Muscle of arm (tissue), 14 donors: ENCODE measurements at places on chromosomes 12 and 14.

GRCh38 chr14:22824711-22825359 is 4.9 kb upstream of the MRPL52 start:
- DNase-seq: no peak

- no peak for DNase-seq
Observed at GRCh38 chr12:56935752-56936151, 1.5 kb upstream of the SDR9C7 start.

DNA sequence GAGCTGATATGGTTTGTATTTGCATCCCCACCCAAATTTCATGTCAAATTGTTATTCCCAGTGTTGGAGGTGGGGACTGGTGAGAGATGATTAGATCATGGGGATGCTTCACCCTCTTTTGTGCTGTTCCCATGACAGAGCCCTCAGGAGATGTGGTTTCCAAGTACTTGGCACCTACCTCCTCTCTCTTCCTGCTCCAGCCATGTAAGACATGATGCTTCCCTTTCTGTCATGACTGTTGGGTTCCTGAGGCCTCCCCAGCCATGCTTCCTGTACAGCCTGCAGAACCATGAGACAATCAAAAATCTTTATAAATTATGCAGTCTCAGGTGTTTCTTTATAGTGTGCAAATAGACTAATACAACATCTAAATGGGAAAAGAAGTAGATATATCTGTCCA is 754.5 kb downstream of the TMEM121 start:
- DNase-seq: no peak

DNA sequence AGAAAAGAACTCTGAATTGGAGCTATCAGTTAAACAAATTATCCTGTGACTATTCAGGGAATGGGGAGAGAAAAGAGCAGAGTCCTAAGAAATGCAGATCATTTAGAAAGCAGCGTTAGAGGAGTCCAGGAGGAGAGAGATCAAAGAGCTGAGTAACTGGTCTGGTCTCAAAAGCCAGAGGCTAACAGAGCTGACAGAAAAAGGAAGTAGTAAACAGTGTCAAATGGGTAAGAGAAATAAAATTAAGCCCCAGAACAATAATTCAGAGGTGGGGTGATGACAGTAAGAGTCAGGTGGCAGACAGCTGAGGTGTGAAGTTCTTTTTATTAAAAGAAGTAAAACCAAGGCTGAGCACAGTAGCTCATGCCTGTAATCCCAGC is 19.3 kb downstream of the GXYLT1 start:
- no peak for DNase-seq

GRCh38 chr14:100278702-100279101 is 27.5 kb downstream of the SLC25A29 start:
- no peak for DNase-seq

- DNase-seq: no peak
Observed at GRCh38 chr12:125187780-125188741, 122.8 kb downstream of the AACS start.

GRCh38 chr12:51784688-51785087 is 63.8 kb downstream of the FIGNL2 start:
- no peak for DNase-seq

GRCh38 chr14:72737560-72737943 is 156.3 kb downstream of the DPF3 start:
- DNase-seq: no peak

DNA sequence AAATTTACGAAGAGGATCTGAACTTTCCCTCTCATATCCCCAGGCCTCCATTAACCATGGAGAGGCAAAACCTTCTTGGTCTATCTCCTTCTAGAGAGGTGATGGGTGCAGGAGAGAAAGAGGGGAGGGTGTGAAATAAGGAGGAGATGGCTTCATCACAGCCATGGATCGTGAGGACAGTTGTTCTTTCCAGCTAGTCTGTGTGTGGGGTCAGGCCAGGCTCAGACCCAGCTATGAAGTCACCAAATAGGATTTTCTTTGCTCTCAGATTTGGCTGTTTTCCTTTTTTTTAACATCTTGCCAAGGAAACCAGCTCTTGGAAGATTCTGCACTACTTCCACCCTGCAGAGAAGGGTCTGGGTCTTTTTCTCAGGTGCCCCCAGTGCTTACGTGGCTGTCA is 64.9 kb upstream of the FAM181A start:
- DNase-seq: no peak

- peak; percentile 17 for DNase-seq
Observed at GRCh38 chr12:30570211-30570890, 125.3 kb downstream of the IPO8 start.

- no peak for DNase-seq
Observed at GRCh38 chr12:96136725-96137378, 57.3 kb upstream of the ELK3 start.

DNA sequence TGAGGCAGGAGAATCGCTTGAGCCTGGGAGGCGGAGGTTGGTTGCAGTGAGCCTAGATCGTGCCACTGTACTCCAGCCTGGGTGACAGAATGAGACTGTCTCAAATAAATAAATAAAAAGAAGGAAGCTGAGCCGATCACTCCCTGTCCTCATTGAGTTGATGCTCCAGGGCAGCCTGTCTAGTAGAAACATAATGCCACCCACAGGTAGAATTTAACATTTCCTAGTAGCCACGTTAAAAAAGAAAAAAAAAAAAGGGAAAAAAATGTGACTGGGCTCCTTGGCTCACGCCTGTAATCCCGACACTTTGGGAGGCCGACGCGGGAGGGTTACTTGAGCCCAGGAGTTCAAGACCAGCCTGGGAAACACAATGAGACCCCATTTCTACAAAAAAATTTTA is 135.7 kb downstream of the SCARB1 start:
- DNase-seq: no peak

DNA sequence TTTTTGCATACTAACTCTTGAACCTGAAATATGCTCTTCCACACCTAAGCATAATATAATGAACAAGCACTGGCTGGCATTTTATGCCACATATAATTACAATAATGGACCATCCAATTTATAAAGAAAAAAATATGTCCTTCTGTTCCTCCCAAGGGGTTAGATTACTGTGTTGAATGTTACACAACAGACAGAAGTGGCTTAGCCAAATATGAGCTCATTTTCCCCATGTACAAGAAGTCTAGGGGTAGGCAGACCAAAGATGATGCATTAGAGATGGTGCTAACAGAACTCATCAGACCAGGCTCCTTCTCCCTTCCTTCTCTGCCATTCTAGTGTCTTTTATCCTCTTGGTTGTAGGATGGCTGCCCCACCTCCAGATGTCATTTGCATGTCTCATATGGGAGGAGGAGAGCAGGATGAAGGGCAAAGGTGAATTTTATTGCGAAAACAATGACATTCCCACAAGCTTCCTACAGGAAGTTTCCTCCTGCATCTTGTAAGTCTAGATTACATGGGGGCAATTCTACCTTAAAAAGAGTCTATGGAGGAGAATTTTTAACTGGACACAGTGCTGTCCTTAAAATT is 43.9 kb upstream of the SLC2A13 start:
- no peak for DNase-seq

DNA sequence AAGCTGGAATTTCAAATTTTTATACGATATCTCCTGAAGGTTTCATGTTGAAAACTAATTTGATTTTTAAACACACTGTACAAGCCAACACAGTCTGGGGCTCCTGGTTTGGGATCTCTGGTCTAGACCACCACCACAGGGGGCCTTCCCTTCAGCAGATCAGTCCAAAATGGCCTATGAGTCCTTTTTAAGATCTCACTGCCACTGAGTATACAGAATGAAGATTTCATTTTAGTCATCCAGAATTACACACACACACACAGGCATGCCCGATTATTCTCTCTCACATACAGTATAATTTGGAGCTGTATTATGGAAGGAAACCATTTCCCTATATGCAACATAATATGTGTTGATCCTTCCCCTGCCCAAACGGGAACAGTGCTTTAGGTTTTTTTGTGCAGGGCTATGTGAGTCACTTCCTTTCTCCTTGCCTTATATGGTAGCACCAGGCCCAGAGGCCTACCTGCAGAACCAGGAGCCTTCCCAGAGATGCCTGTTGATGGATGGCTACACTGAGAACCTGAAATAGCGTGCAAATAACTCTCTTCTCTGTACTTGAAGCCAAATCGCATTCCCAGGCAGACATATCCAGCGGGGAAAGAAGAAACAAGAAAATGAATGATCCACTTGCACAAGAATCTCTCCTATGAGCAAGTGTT is 28.1 kb upstream of the WNK1 start:
- no peak for DNase-seq

- no peak for DNase-seq
Observed at GRCh38 chr12:67716817-67717216, 68.3 kb downstream of the DYRK2 start.

- peak; percentile 47 for DNase-seq
Observed at GRCh38 chr14:59126714-59127436, 61.6 kb upstream of the DAAM1 start.

DNA sequence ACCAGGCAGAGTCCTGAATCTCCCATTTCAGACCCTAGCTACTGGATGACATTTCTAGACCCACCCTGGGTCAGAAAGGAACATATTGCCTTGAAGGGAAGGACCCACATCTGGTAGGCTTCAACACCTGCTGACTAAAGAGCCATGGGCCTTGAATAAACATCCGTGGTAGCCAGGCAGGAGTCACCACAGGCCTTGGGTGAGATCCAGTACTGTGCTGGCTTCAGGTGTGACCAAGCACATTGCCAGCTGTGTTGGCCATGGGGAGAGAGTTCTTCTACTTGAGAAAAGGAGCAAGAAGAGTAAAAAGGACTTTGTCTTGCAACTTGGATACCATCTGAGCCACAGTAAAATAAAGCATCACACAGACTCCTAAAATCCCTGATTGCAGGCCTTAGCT is 332.6 kb downstream of the SLC16A7 start:
- DNase-seq: no peak

DNA sequence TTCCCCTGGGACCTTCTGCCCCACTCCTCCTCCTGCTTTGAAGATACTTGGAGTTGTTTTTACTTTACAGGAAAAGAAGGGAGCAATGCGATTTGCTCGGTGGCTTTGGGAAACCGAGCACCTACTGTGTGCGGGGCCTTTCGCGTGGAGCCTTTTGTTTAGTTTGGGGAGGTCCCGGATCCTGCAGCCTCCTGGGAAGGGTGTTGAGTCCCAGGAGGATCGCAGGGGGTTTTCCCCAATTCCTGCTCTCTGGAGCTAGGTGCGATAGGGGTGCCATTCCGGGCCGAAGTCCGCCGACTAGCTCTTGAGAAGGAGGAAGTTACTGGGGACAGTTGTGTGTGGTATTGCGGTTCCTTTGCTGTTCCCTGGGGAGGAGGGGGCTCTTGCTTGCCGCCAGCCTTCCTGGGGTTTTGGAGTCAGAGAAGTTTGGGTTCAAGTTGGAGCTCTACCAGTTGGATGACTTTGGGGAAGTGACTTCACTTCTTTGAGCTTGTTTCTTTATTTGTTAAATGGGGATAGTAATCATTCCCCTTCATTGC is 1.1 kb downstream of the BRI3BP start:
- no peak for DNase-seq

DNA sequence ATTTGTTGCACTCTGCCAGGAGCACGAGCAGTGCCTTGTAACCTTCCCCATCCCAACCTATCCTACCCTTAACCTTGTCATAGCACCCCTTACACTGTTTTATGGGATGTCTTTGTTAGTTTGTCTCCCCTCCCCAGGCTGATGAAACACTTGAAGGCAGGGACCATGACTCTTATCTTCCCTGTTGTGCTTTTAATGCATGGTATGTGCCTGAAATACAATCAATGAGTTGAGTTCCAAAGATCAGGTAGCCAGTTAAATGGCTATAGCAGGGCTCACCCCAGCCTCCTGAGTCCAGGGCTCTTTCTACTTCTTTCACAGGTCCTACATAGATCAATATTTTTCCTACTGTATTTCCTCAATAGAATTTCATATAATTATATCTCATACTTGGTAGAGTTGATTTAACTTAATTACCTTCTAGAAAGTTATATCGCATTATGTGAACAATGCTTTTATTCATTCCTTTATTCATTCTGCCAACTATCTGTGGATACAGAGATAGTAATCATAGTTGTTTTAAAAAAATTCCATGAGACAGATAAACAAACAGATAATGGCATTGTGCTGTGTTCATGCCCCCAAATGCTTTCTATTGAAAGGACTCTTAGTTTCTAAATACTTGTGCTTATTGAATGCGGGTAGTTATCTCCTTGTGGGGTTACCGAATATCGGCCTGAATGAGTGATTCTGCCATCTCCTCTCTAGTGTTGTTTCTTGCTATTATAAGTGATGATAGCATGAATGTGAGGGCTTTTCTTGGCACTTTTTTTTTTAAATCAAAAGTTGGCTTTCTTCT is 347.4 kb downstream of the NPAS3 start:
- DNase-seq: no peak

- peak; percentile 71 for DNase-seq
Observed at GRCh38 chr12:16165506-16165905, 112.0 kb downstream of the SLC15A5 start.

- DNase-seq: no peak
Observed at GRCh38 chr12:9607716-9608115, at the start of gene KLRB1. TSS of gene KLRB1 (minus strand) at chr12:9607916. CDS start at chr12:9607839, 77 bp downstream.
